Suppressor macrophage (primary cell): ENCODE measurements at places on chromosomes 6 and 20.

- no peak for DNase-seq
Observed at GRCh38 chr6:53834132-53834531, 39.3 kb downstream of the LRRC1 start.

- DNase-seq: no peak
Observed at GRCh38 chr6:94144807-94145206, 725.4 kb upstream of the EPHA7 start.

DNA sequence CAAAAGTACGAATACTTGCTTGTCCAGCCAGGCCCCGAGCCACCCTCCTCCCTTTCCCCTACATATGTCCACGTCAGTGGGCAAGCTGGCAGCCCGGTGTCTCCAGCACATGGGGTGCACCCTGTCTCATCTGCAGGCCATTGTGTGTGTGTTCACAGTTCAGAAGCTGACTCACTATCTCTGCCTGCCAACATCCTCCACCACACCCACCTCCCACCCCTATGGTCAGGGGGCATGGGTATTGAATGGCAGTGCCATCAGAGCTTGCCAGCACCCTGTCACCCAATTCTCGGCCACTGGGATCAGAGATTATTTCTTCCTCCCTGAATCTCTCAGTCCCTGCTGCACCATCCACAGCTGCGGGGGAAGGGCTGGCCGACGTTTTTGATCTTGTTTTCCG, 195.7 kb downstream of the FARS2 start:
- no peak for DNase-seq

DNA sequence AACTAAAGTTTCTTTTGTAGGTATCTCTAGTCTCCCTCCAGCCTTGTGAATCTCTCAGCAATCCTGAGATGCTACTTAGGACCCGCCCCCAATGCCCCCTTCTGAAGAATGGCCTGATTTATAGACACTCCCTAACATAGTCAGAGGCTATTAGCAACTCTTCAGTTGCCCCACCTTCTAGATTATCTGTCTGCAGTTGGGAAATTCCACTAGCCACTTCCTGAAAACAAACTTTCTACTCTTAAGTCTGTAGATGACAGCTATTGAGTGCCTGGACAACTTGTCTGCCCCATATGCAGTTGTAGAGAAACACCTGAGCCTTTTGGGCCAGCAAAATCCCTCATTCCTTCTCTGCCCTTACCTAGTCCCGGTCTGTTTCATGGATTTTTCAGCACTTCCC, 188.2 kb upstream of the PREP start:
- DNase-seq: peak; percentile 61
